ENCODE measurements at places on chromosomes 11 and 22.

DNA sequence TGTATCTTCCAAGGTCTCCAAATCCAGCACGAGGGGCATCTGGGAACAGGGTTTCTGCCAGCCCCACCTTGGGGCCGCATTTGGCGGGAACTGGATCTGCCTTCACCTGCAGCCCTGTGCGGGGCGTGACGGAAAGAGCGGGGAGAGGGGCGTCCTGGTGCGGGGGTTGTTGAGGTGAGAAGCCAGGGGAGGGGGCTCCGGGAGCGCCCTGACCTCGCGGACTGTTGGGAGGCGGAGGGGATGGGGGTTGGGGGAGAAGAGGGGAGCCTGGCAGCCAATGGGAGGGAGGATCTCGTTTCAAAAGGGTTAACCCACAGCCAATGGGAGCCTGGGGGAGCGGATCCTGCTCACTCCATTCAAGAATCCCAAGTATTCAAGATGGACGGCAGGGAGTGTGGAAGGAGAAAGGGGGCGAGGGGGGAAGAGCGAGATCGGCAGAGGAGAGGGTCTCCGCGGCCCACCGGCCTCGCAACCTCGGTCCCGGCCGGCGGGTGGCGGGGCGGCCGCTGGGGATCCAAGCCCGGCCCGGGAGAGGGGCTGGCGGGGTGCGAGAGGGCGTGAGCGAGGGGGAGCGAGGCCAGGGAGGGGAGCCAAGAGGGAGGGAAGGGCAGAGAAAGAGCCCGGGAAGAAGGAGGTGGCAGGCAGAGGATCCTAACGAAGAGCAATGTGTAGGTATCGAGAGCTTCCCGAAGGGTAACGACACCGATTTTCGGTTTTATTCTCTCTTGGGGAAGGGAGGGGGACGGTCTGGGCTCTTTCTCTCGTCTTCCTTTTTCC lies 11.5 kb downstream of the YPEL4 start:
- DNase-seq: peak; percentile 89

- DNase-seq: peak; percentile 16
Measured at GRCh38 chr22:38782402-38783094, 11.4 kb downstream of the DNAL4 start.

DNA sequence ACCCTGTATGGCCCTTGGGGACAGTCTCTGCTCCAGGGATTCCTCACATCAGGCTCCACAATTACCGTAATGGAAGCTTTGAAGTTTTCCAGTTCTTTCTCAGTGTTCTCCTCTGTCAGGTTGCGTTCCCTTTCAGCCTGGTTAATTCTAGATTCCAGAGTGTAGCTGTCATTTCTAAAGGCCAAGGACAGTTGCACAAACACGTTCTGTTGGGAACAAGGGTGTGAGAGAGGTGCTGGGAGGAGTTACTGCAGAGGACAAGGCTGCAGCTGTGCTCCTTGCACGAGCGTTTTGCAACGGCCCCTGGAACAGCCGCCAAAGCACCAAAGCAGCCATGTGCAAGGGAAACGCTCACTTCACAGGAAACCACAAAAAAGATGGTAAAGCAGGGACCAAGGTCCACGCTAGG lies 35.9 kb upstream of the LYVE1 start:
- peak; percentile 64 for DNase-seq

DNA sequence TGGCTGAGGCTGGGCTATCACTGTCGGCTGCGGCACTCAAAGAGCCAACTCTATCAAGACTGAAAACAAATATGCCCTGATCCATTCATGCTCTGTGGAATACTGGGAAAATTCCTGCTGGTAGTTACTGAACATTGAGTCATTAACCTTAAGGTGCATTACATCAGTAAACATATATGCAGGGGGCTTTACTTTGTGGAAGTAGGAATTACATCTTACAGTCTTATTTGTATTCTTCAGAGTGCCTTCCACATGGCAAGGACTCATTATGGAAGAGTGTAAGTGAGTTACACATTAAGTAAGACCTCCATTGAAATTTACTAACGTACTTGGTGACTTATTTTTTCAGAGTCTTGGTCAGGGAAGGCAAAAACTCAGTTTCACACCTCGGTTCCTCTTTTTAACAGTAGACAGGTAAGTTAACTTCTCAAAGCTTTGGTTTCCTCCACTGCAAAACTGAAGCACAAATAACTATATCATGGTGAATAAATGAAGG lies 4.5 kb downstream of the OR5B21 start:
- DNase-seq: no peak

- DNase-seq: no peak
Measured at GRCh38 chr22:20192293-20192971, 41.6 kb upstream of the CCDC188 start.

DNA sequence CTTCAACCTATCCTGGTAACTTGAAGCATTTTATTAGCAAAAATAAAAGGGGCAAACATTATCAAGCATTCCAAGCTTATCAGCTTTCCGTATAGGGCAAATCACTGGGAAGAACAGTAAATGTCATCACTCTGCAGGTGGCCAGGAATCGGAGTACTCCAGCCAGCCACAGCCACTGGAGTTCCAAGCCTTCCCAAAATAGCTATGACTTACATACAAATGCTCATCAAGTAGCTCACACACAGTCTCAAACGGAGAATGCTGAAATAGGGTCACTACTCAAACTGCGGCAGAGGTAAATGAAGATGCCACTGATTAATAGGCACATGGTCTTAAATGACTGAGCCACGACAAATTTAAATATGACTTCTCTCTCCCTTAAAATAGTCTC lies 2.1 kb downstream of the USP28 start:
- no peak for DNase-seq

DNA sequence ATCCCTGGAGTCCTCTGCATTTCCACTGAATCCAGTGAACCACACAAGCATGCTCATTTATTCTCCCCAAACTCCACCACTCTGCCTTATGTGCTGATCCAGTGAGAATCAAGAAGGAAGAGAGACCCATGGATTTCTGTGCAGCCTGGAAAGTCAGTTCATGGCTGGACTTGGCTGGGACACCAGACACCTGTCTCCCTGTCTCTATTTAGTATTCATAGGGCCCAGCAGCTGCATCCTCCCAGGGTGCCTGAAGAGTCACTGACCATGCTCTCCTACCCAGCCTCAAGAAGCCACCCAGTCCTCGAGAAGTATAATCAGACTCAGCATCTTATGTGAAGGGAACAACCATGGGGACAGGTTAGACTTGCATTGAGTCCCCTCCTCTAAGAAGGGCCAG lies 83.2 kb downstream of the ZNF280B start:
- no peak for DNase-seq

DNA sequence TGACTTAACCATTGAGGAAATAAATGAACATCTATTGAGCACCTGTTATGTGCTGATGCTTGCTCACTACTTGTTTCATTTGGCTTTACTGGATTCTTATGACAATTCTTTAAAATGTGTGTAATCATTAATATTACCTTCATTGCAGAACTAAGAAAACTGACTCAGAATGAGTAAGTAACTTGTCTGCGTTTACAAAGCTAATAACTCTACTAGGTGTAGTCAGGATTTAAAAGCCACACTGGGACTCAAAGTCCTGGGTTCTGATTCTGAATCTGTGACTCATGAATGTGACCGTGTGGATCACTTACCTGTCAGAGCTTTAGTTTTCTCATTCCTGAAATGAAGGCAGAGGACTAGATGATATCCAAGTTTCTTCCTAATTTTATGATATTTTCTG lies 23.4 kb upstream of the KIRREL3 start:
- no peak for DNase-seq

DNA sequence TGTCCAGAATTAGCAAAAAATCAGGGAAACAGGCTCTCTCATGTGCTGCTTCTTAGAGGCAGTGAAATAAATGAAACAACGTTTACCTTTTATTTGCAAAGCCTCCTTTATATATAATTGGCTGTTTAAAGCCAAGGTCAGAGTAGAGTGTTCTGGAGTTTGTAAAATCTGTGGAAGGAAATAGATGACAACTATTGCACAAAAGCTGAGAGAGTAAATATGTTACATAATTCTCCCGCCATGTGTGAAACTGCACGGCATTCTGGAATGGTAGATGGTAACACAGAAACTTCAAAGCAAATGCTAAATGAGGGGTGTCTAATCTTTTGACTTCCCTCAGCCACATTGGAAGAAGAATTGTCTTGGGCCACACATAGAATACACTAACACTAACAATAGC lies 51.5 kb upstream of the FGF3 start:
- peak; percentile 22 for DNase-seq

- peak; percentile 78 for DNase-seq
Measured at GRCh38 chr22:36397131-36398093, 9.6 kb upstream of the MYH9 start.

DNA sequence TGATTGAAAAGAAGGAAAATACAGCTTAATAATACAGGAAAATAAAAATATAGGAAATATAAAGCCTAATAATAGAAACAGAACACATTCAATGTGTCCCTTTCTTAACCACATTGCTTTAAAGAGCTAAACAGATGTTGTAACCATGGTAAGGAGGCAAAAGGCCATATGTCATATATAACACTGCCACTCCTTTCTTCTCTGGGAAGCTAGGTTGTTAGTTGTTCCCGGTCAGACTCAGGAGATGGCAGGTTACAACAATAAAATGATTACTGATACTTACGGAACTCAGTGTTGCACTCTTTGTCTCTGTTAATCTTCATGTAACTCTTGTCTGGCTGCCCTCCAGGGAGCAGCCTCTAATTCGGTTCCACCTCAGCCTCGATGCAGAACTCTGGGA lies 134.7 kb upstream of the PGR start:
- DNase-seq: no peak

GRCh38 chr11:75200051-75200450 lies 40.5 kb upstream of the TPBGL start:
- DNase-seq: no peak

- DNase-seq: no peak
Measured at GRCh38 chr22:17115236-17115635, 5.9 kb downstream of the TMEM121B start.

GRCh38 chr11:132445859-132446291 lies 1075.5 kb downstream of the NTM start:
- no peak for DNase-seq

GRCh38 chr11:113338730-113339129 lies 24.3 kb downstream of the TTC12 start:
- no peak for DNase-seq

DNA sequence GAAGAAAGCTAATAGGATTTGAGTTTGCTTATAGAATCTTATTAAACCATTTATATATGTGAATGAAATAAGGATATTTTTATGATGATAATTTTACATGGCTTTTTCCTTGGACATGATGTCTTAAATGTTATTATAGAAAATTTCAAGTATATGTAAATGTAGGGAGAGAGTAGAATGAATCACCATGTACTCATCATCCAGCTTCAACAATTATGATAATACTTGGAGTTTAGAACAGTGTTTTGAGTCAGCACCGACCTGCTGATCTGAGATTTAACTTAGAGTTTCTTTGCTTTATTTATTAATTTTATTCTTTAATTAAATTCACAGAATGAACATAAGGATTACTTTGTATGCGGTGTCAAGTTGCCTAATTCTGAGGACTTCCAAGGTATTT lies 193.5 kb downstream of the UVRAG start:
- DNase-seq: peak; percentile 80

- DNase-seq: no peak
Measured at GRCh38 chr11:119450590-119451326, 27.8 kb upstream of the THY1 start.

DNA sequence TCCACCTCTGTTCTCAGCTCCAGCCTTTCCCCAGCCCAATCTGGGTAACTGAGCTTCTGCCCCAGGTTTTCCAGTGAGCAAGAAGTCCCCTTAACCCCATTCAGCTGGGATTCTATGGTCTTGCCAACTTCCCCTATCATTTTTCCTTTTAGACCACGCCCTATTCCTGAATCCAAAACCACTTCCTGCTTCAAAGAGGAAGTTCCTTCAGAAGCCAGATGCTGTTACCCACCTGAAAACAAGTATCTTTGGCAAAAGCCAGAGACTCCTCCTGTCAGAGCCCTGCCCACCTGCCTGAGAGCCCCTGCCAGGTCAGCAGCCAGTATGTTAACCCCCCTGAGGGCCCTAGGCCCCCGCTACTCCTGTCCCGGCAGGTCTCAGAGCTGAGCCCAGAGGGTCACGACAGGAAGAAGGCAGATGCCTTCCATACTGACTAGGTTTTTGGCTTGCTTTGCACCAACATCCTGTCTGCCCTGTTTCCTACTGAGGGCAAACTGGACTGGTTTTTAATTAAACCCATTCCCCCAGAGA lies 20.3 kb upstream of the MICAL2 start:
- peak; percentile 40 for DNase-seq

DNA sequence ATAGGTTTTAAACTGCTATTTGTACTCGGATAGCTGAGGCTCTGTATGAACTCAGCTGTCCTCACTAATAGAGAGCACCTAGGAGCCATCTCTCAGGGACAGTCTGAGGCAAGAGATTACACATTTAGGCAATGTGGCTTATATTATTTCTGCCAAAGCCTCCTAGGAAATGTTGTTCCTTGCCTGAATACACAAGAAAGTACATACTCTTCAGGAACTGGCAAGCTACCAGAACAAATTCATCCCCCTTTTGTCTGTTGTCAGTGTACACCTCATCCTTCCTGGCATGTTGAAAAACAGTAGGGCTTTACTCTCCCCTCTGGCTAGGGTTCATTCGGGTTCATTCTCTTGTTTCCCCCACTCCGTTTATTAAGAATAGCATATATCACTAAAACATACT lies 615.9 kb upstream of the FAT3 start:
- no peak for DNase-seq

- DNase-seq: no peak
Measured at GRCh38 chr11:32420937-32421901, 14.1 kb downstream of the WT1 start.

- no peak for DNase-seq
Measured at GRCh38 chr11:67441731-67442351, 1.4 kb downstream of the CORO1B start.

GRCh38 chr11:114259124-114259526 lies 37.1 kb upstream of the NNMT start:
- DNase-seq: no peak

GRCh38 chr22:47695176-47695575 lies 932.7 kb downstream of the TBC1D22A start:
- DNase-seq: no peak

DNA sequence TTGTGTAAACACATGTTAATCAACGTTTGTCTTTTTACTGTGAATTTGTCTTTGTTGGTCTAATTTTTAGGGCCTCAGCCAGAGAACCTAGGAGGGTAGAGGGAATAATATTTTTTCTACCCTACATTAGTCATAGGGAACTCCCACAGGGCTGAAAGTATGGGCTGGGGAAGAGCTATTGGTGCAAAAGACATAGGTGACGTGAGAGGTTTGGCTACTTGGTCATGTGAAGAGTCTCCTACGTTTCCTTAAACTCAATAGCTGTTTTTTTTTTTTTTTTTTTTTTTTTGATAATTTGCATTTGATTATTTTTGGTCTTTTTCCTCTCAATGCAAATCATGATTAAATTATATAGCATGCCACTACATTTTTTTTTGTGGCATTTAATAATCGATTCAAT lies 15.9 kb upstream of the MMP7 start:
- DNase-seq: no peak

DNA sequence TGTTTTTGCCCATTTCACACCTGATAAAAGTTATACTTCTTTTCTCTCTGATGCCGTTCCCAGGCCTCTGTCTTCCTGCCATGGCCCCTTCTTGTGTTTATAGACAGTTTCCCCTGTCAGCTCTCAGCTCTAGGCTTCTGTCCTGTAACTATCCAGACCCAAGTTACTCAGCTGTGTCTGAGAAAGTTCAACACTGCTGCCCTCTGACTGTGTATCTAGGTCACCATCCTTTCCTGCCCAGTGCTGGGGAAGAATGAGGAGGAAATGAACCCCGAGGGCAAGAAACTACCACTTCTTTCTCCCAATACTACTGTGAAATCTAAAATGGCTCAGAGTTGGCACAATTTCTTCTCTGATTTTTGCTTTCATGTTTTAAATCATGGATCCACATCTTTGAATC lies 29.6 kb downstream of the SNX19 start:
- DNase-seq: no peak

GRCh38 chr11:129950101-129951091 lies 52.2 kb downstream of the PRDM10 start:
- peak; percentile 79 for DNase-seq

Measured in iris pigment epithelial cell (primary cell).